NCI-H187 treated with DMSO at 0.1 percent for 48 hours (cell line): ENCODE measurements at places on chromosomes 1 and 21.
A peak's percentile ranks its signal among the peaks of the same experiment; 100 is the strongest.

DNA sequence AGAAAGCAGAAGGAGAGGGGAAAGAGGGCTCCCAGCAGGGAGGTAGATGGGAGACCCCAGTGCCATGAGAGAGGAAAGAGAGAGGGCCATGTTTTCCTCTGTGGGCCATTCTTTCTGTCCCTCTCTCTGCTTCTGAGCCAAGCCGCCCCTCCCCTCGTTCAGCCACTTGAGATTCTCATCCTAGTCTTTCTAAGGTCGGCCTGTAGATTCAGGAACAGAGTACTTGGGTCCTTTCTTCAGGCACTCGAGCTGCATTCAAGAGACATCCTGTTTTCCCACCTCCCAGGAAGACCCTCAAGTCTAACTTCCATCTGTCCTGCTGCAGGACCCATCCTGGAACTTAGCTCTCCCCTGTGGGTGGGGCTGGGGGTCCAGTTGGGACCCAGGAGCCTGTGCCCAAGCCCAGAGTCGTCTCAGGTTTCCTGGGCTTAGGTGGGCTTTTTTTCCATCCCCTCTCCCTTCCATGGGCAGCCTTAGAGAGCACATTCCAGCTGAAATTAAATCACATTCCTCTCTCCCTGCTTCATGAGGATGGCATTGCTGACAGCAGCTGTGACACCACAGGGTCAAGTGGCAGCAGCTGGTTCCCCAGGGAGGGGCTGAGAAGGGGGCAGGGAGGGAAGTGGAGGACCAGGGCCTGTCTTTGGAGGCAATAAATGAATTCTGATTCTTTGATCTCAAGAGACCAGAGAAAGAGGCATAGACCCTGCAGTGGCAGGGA, 13.0 kb downstream of the NES start:
- no peak for DNase-seq

DNA sequence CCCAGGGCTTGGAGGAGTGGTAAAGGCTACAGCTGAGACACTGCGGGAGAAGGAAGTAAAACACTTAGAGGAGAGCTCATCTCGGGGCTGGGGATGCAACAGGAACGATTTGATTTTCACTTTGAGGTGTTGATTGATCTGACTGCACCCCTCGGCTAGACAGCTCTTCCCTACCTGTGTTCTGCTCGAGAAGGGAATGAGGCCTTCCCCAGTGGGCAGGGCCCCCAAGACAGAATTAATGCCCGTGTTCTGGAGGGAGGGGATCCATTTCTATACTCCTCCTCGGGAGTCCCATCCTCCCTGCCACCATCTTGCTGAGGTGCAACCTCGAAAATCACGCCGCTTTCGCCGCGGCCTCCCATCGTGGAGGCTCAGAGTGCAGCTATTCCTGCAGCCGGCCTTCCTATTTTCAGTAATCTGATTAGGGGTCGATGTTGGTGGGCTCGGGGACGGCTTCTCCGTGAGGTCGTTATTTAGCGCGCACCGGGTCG, 2.4 kb downstream of the ATP2B4 start:
- peak; percentile 62 for DNase-seq

DNA sequence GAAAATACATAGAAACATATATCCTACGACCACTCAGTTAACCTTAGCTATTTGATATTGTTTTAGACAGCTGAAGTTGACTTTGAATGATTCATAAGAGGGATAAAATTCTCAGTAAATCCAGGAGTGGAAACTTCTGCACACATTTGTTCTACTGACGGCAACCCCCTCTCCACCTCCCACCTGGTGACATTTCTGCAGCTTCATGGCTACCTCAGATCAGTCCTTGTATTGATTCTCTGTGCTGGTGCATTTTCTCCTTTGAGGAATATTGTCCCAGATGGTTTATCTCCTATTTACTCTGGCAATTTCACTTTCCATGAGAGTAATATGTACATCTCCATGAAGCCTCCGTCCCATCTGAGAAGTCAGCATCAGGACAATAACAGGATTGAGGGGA, 57.7 kb upstream of the COA6 start:
- no peak for DNase-seq

DNA sequence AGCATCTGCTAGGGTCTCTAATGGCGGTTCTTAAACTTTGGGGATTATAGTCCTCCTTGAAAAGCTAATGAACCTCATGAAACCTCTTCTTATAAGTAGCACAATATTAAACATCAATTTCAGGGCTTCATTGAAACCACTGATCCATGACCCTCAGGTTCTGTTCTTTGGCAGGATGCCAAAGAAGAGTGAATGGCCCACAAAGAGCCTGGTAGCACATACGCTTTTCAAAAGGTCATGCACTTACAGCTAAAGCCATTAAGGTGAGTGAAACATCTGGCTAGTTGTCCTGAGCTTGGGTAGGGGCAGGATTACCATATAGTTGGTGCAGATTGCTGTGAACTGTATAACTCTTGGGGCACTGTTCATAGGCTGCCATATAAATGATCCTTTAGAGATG, 42.3 kb downstream of the MDM4 start:
- DNase-seq = no peak
